ENCODE measurements at places on chromosomes 16 and 17.

GRCh38 chr17:979539-980405 is at the start of gene NXN:
NXN (minus strand) TSS chr17:979776.
- H3K27ac ChIP-seq, result no peak within 1 kb of the TSS
- H3K4me1 ChIP-seq, result peaks cover 19% of the 10 kb centered on the region
- peaks cover 39% of the 10 kb centered on the region for H3K27me3 ChIP-seq
- peak; percentile 74 for DNase-seq
- peak within 1 kb of the TSS; percentile 66 for H3K4me3 ChIP-seq

DNA sequence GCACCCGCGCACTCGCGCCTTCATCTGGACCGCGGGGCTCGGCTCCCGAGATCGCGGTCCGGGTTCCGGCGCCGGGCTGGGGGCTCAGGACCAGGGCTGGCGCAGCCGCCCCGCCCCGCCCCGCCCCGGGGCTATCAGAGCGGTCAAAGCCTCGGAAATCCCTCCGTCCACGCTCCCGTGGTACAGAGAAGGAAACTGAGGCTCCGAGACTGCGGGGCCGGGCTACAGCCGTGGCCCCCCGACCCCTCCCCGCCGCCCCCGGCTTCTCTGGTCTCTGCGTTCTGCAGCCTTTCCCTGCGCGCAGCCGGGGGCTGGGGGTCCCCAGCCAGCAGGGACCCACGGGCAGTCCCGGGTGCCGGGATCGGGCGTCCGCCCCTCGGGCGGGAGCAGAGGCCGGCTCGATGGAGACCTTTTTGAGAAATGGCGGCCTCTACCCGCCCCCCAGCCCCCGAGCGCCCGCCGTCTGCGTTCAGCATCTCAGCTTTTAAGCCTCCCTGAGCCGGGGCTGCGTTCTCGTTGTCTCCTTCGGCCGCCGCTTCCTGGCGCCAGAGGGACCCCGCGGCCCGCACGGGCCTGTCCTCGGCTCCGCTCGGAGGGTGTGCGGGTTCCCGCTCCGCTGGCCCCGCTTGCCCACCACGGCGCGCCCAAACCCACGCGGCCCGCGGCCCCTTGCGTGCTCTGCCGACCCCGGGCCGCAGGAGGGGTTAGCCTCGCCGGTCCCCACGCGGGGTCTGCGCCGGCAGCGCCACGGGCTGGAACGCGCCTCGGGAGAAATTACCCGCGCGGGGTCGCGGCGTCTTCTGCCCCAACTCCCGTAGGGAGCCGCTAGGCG is 1.5 kb upstream of the NPTX1 start:
- H3K27me3 ChIP-seq, result peaks cover 98% of the 10 kb centered on the region
- no peaks in the 10 kb centered on the region for H3K36me3 ChIP-seq
- H3K4me1 ChIP-seq, result no peaks in the 10 kb centered on the region
- no peak overlapping the region for H3K27ac ChIP-seq
- DNase-seq, result peak; percentile 44

DNA sequence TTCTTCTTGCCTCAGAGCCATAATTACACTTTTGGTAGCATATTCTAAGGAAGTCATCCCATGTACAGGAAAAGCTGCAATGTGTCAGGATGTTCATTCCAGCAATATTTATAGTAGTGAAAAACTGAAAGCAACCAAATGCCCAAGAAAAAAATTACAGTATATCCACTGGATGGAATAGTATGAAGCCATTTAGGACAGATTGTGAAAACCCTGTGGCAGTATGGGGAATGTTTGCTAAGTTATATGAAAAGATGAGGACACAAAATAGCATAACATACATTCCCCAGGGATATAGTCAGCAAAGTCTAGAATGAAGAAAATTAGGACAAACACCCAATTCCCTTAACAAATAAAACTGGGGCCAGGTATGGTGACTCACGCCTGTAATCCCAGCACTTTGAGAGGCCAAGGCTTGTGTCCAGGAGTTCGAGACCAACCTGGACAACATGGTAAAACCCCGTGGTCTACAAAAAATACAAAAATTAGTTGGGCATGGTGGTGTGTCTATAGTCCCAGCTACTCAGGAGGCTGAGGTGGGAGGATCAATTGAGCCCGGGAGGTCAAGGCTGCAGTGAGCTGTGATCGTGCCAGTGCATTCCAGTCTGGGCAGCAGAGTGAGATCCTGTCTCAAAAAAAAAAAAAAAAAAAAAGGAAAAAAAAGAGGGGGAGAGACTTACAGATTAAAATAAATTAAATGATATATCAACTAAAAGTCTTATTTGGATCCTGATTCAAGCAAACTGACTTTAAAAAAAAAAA is 2.3 kb downstream of the LRRC3C start:
- H3K27me3 ChIP-seq, result no peaks in the 10 kb centered on the region
- peaks cover 39% of the 10 kb centered on the region for H3K4me1 ChIP-seq
- no peak for DNase-seq
- no peak overlapping the region for H3K4me3 ChIP-seq
- no peaks in the 10 kb centered on the region for H3K36me3 ChIP-seq

- no peak overlapping the region for H3K27ac ChIP-seq
- peaks cover 44% of the 10 kb centered on the region for H3K27me3 ChIP-seq
- H3K4me3 ChIP-seq, result no peak overlapping the region
- H3K36me3 ChIP-seq, result no peaks in the 10 kb centered on the region
- no peak for DNase-seq
These were observed 3.0 kb downstream of the NGFR start for GRCh38 chr17:49498029-49498615.

GRCh38 chr16:21653571-21653970 is 1.2 kb upstream of the IGSF6 start:
- peaks cover 13% of the 10 kb centered on the region for H3K4me1 ChIP-seq
- no peaks in the 10 kb centered on the region for H3K27me3 ChIP-seq
- no peak overlapping the region for H3K4me3 ChIP-seq
- H3K27ac ChIP-seq, result no peak overlapping the region
- no peak for DNase-seq
- H3K36me3 ChIP-seq, result peaks cover 10% of the 10 kb centered on the region

- DNase-seq, result no peak
- H3K27me3 ChIP-seq, result no peaks in the 10 kb centered on the region
- H3K36me3 ChIP-seq, result no peaks in the 10 kb centered on the region
- H3K4me3 ChIP-seq, result no peak overlapping the region
- H3K27ac ChIP-seq, result no peak overlapping the region
These were observed 114.7 kb downstream of the USP32 start for GRCh38 chr17:60277258-60277657.

GRCh38 chr17:17667947-17668346 is 13.3 kb upstream of the RAI1 start:
- H3K36me3 ChIP-seq, result no peaks in the 10 kb centered on the region
- no peak overlapping the region for H3K27ac ChIP-seq

- H3K27ac ChIP-seq, result no peak overlapping the region
- DNase-seq, result no peak
- no peaks in the 10 kb centered on the region for H3K36me3 ChIP-seq
These were observed 13.2 kb downstream of the CDH1 start for GRCh38 chr16:68750193-68750695.

- no peak overlapping the region for H3K27ac ChIP-seq
- peaks cover 13% of the 10 kb centered on the region for H3K36me3 ChIP-seq
- DNase-seq, result peak; percentile 68
These were observed 63.1 kb downstream of the MYO18A start for GRCh38 chr17:29116804-29117753.

DNA sequence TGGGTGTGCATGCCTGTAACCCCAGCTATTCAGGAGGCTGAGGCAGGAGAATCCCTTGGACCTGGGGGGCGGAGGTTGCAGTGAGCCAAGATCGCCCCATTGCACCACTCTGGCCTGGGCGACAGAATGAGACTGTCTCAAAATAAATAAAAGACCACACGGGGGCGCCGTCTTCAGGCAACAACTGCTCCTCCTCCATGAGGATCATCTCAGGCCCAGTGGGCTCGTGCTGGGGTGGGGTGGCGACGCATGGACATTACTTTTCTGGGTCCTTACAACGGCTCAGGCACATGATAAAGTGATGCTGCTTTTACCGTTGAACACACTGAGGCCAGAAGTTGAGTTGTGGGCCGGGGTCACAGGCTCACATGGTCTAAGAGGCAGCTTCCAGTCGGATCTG is 56.2 kb downstream of the PRMT7 start:
- no peak overlapping the region for H3K27ac ChIP-seq
- H3K4me1 ChIP-seq, result peaks cover 64% of the 10 kb centered on the region
- H3K36me3 ChIP-seq, result no peaks in the 10 kb centered on the region
- H3K4me3 ChIP-seq, result no peak overlapping the region

- no peak for DNase-seq
- H3K4me3 ChIP-seq, result no peak overlapping the region
- no peak overlapping the region for H3K27ac ChIP-seq
- no peaks in the 10 kb centered on the region for H3K27me3 ChIP-seq
- H3K36me3 ChIP-seq, result no peaks in the 10 kb centered on the region
- no peaks in the 10 kb centered on the region for H3K4me1 ChIP-seq
These were observed 68.1 kb upstream of the GRIN2A start for GRCh38 chr16:10250137-10250828.

DNA sequence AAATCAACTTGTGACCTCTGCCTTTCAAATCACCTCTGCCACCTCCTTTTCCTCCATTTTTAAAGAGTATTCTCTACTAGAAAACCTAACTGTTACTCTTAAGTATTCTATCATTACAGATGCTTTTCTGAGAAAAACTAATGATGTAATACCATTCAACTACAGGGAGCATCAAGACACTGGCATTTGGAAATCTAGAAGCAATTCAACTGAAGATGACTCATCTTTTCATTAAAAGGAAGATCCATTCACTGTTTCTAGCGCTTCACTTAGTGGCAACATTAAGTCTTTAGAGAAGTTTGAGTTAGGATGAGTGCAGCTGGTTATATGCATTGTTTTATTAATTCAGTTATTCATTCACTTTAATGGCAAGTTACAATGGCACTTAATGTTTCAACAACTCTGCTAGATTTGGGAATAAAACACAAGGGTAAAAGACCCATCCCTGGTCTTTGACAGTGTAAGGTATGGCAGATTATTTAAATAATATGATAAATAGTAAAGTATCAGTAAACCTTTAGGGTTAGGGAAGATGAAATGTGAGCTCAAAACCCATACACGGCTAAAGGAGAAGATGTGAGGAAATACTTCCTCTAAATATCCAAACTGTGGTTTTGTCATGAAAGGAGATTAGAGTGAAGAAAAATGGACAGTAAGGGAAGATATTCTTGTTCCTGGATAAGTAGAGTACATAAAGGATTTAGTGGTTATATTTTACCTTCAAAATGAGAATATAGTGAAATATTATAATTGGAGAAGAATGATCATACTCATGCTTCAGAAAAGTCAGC is 61.7 kb downstream of the KCNJ2 start:
- H3K36me3 ChIP-seq, result no peaks in the 10 kb centered on the region
- H3K27ac ChIP-seq, result no peak overlapping the region
- no peaks in the 10 kb centered on the region for H3K4me1 ChIP-seq
- no peaks in the 10 kb centered on the region for H3K27me3 ChIP-seq
- DNase-seq, result no peak
- H3K4me3 ChIP-seq, result no peak overlapping the region

DNA sequence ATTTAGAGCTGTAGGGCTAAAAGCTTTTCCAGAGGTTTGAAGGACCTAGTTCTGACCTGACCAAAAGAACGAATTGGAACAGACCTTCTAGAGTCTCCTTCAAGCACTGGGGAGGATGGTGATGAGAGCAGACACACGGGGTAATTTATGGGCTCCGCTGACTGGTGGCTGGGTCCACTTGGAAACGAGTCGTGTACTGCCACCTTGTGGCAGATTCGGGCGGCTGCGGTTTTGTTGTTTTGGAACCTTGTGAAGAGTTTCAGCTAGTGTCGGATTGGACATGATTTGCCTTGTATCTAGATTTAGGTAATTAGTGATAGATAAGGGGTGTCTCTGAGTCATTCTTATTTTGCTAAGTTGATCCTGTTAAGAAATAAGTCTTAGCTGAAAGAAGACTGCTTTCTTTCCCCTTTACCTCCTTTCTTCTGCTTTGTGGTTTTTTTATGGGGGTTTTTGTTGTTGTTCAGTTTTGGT is 98.9 kb downstream of the AATF start:
- no peak overlapping the region for H3K27ac ChIP-seq
- no peak overlapping the region for H3K4me3 ChIP-seq
- no peaks in the 10 kb centered on the region for H3K27me3 ChIP-seq
- peaks cover 3% of the 10 kb centered on the region for H3K36me3 ChIP-seq

DNA sequence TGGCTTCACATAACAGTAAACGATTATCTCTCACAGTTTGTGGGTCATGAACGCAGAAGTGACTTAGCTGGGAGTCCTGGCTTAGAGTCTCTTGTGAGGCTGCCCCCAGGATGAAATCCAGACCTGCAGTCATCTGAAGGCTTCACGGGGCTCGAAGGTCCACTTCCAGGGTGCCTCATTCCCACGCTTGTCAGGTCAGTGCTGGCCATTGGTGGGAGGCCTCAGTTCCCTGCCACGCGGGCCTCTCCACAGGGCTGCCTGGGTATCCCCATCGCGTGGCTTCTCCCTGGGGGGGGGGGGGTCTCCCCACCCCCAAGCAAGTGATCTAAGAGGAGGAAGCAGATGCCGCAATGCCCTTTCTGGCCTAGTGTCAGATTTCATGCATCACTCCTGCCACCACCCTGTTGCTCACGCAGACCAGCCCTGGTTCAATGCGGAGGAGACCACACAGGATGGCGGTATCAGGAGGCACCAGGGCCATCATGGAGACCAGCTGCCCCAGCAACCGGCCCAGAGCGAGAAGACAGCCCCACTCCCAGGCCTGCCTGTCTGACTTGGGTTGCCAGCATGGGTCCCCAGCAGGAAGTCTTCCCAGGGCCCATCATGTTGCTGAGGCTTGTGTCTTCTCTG is 77.3 kb upstream of the CDH5 start:
- DNase-seq, result no peak
- no peaks in the 10 kb centered on the region for H3K4me1 ChIP-seq
- no peaks in the 10 kb centered on the region for H3K36me3 ChIP-seq

DNA sequence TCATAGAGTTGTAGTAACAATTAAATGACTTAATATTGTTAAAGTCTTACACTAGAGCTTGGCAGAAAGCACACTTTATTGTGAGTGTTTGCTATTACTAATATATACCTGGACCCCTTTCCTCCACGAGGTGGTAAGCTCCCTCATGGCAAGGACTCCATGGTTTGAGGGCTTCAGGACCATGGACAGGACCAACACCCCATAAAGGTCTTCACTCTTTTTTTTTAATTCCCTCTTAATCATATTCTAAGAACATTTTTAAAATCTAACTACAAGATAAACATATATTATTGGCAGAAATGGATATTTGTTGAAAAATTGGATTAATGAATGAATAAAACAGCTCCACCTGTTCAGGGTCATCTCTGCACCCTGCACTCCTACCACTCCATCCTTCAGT is 154.5 kb downstream of the CBLN1 start:
- no peaks in the 10 kb centered on the region for H3K27me3 ChIP-seq
- no peak overlapping the region for H3K4me3 ChIP-seq
- no peak overlapping the region for H3K27ac ChIP-seq
- H3K36me3 ChIP-seq, result no peaks in the 10 kb centered on the region

Measured in common myeloid progenitor, CD34-positive (primary cell).